ENCODE measurements at places on chromosomes 3 and 15.

DNA sequence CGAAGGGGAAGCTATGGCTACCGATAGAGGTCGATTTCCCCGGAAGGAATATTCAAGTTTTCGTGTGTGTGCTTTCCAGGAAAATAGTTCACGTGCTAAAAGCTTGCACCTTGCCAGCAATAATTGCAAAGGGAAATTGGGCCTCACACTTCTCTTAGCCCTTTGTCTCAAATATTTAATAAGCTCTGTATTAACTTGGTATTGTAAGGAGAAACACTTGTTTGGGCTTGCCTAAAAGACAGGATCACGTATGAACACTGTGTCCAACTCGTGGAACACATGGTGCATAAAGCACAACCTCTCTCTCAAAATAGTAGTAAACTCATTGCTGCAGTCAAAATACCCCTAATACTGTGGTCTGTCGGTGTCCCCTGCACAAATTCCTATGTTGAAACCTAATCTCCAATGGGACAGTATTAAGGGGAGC, 352 bp upstream of the TMF1 start:
- DNase-seq = no peak

GRCh38 chr15:51342227-51342999, 958 bp downstream of the GLDN start:
- no peak for DNase-seq

- DNase-seq = no peak
Measured at GRCh38 chr15:56390739-56391267, 25.6 kb downstream of the TEX9 start.

- DNase-seq = no peak
Measured at GRCh38 chr15:71251584-71252043, 136.3 kb downstream of the THSD4 start.

- DNase-seq = no peak
Measured at GRCh38 chr3:44339181-44340057, 853 bp downstream of the TCAIM start.

GRCh38 chr15:81256916-81257315, 60.2 kb downstream of the IL16 start:
- DNase-seq = no peak

GRCh38 chr3:44802011-44802410, 40.4 kb downstream of the KIF15 start:
- no peak for DNase-seq

DNA sequence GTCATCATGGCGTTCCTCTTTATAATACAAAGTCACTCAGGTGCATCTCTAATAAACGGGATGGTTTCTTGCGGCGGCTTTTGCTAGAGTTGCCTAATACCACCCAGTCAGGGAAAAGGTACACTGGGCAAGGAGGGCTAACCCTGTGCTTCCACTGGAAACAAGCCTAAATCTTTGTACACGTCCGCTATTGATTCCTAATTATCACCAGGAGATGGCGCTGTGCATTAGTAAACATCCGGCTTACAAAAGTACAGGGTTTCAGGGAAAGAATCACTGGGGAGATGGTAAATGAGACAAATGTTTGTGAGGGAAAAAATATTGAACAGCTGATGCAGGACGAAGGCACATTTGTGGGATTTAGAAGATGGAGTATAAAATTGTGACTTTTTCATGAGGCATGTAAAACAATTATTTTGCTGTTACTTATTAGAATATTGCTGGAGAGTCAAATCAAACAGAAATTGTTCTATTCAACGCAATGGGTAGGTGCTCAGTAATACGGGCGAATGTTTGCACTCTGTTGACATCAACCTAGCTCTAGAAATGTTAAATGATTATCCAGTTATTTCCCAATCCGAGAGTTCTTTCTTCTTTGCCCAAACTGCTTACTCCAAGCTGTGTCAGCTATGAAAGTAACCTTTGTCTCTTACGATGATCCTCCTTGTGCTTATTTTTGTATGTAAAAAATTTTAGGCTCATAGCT, 50.6 kb downstream of the GMNC start:
- no peak for DNase-seq

- no peak for DNase-seq
Measured at GRCh38 chr3:193788189-193788991, 195.4 kb downstream of the OPA1 start.

DNA sequence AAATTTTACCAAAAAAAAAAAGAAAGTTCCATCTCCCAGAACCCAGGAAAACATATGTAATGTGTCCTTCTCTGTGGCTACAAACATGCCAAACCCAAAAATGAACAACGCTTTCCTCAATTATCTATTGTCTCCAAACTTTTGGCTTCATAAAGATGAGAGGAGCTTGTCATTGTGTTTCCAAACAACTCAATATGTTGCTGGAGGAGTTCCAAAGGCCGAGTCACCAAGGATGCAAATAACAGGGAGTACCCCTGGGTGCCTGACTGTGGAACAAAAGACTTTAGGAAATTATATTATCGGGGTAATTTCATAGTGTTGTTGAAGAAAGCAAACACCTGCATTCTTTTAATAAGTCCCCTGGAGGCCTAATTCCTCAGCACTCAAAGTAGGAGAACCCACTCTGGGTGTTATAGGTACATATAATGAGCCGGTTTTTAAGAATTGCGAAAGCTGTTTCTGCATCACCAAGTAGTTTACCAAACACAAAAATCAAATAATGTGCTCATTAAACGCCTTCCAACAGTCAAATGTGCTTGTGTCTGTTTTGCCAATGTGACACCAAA, 206.3 kb upstream of the PRICKLE2 start:
- no peak for DNase-seq

DNA sequence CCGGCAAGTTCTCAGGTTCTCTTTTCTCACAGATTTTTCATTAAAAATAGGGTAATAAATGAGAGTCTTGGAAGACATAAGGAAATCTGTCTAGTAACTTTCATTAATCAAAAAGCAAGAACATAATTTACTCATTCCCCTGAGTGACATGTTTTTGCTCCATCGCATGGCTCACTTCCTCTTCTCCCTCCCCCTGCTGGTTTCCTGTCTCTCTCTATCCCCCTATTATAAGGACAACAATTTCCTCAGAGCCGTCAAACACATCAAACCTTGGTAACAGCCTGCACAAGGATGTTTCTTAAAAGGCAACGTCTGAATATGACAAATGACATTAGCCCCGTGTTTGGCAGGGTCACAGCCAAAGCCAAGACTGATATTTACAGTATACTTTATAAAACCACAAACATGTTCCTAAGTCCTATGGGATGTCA, 1149.6 kb downstream of the IGSF11 start:
- no peak for DNase-seq

- no peak for DNase-seq
Measured at GRCh38 chr15:85759376-85759775, 35.3 kb downstream of the KLHL25 start.

DNA sequence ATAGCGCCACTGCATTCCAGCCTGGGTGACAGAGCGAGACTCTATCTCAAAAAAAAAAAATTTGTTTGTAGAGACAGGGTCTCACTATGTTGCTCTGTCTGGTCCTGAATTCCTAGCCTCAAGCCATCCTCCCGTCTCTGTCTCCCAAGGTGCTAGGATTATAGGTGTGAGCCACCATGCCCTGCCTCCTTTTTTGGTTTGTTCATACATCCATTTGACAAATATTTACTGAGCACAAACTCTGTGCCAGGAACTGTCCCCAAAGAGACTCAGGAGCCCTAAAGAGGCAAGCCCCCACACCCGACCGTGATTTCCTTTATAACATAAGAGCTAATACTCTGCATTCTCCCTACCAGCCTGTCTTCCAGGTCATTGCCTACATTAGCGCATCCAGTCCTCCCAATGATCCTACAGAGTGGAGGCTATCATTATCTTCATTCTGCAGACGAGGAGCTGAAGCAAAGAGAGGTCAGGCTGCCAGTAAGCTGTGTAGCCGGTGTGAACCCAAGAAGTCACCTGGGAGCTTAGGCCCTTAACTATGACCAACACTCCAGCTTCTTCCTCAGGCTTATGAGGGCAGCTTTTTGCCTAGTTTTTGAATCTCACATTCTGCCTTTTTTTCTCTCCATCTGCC, 6.3 kb upstream of the PXK start:
- no peak for DNase-seq

- no peak for DNase-seq
Measured at GRCh38 chr3:125513490-125514115, 6.4 kb downstream of the SNX4 start.

DNA sequence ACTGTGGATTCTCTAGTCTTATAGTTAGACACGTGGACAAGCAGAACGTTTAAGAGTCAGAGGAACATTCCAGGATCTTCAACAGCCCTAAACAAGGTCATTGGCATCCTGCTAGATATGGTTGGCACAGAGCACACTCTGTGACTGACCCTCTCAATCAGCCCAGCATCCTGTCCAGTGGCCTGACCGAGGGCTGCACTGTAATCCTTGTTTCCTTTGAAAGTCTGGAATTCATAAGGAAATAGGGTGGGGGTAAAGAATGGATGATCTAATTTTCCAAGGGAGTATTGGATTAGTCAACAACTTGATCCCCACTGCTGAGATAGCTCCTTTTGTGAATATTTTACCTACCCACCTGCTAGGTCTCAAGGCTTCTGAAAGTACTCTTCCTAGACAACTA, 94.5 kb upstream of the DLG1 start:
- DNase-seq = no peak

GRCh38 chr3:69107841-69108240, 14.6 kb downstream of the LMOD3 start:
- no peak for DNase-seq

DNA sequence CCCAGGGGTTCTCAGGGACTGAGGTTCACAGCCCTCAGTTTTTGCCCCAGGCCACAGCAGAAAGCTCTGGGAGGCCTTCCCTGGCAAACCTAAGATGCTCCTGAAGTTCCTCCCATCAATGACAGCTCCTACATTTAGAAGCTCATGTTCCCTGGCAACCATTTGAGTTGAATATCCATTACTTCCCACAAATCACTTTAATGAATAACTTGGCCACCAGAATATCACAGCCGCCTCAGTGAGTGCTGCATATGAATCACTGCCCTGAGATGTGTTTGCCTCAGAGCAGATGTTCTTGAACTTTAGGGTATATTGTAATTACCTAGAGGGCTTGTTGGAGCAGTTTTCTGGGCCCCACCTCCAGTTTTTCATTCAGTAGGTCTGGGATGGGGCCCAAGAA, 27.4 kb downstream of the SLCO2A1 start:
- DNase-seq = no peak

Measured in activated T-cell treated with anti-CD3 and anti-CD28 coated beads for 4 hours (primary cell).